ENCODE measurements at places on chromosomes 2 and 18.

GRCh38 chr2:23664066-23664788, 262.7 kb downstream of the ATAD2B start:
- DNase-seq = no peak

DNA sequence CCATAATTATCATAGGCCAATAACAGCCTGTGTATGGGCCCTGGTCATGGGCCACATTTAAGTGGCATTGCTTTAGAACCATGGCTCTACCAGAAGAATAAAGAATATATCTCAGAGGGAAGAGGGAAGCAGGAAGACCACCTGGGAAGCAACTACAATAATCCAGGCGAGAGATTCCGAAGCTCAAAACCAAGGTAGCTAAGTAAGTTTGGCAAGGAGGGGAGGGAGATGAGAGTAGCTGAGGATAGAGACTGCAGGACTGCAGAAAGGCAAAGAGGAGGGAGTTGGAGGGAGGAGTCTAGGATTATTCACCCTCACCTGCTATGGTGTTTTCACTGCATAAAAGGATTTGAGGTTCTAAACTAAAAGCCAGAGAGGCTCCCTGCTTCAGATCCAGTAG, 293.5 kb downstream of the SETBP1 start:
- no peak for DNase-seq

- no peak for DNase-seq
These were observed 178.6 kb downstream of the SEPTIN10 start for GRCh38 chr2:109435066-109435690.

DNA sequence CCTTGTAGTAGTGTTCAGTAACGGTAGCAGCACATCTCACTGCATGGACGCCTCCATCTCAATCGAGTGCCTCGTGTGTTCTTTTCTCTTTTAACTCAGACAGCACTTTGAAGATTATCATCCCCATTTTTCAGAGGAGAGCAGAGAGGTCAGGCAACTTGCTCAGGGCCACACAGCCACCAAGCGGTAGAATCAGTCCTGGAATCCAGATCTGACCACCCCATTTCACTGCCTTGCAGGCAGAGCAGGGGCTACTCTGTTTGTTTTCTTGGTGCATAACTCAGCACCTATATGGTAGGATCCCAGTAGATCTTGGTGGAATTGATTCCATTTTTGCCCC, 129.5 kb downstream of the SMAD7 start:
- no peak for DNase-seq

DNA sequence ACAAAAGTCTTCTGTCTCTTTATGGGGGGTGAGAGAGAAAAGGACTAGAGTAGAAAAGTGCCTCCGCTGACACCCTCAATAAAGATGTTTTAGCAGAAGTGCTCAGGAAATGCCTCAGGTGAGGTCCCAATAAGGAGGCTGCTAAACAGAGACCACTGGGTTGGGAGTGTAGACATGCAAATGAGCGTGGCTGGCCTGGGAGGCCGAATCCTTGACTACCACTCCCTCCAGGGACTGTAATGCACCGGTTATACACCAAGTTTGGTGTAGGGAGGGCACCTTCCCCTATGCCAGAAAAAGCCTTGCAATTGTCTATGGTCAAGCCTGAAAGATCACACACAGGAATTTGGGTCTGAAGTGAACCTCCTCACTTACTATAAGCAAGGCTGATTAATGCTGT, 1.8 kb downstream of the TMX3 start:
- no peak for DNase-seq

- DNase-seq = no peak
These were observed 25.9 kb upstream of the GPR45 start for GRCh38 chr2:105215586-105216192.

- DNase-seq = no peak
These were observed 46.6 kb downstream of the SCN1A start for GRCh38 chr2:166081131-166081632.

DNA sequence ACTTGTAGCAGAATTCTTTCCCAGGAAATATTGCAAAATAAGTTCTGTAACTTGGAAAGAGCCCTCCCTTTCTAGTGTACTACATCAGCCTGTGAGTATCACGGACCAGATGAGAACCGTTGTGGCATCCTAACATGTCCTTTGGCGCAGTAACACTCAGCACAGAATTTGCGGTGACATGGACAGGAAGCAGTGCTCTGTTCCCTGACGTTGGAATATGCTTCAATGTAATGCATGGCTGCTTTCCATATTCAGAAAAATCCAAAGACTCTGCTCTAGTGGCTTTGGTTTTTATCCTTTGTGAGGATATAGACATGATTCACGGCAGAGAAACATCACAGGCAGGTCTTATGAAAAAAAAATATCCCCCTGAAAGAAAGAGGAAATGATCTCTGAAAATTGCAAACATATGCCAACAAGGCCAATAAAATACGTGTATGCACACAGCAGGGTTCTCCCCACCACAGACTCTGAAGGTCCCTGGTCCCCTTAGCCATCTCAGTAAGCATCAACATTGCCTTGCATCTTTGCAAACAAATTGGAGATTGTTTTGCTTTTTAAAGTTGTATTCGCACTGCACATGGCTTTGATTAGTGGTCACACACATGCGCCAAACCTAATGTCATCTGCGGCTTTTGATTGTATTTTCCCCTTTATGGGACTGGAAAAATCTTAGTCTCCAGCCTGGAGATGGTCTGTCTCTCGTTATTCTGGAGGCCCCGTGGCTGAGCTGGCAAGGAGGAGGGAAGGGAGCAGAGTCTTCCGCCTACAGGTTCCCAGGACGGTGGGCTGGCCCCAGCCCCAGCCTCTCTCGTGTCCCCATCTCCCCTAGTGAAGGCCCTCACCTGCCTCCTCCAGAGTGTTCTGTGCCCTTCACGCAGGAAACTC, 122.9 kb downstream of the COPS8 start:
- DNase-seq = no peak

- no peak for DNase-seq
These were observed 134.2 kb upstream of the RND3 start for GRCh38 chr2:150621526-150622213.

DNA sequence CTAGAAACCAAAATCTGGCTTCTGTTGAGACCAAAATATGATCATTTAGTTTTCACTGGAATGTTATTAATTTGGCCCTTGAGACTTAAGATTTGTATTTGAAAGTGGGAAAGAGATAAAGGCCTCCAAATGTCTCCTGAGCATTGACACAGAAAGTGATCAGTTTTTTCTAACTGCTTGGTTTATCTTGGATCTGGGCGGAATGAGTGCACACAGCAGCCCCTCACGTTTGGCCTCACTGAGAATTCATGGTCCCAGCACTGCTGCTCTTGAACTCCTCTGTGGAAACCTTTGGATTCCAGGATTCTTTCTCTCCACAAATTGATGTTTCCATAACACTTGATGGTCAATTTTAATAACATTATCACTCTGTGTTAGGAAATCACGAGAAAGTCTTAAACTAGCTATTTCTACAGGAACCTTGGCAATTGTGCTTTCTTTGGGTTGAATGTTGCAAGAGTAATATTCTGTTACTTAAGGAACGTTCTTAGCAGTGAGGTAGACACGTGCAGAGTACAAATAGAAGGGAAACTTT, 180.3 kb upstream of the BCL2L11 start:
- DNase-seq = no peak

GRCh38 chr2:219106251-219106650, 45.5 kb upstream of the IHH start:
- DNase-seq = no peak

DNA sequence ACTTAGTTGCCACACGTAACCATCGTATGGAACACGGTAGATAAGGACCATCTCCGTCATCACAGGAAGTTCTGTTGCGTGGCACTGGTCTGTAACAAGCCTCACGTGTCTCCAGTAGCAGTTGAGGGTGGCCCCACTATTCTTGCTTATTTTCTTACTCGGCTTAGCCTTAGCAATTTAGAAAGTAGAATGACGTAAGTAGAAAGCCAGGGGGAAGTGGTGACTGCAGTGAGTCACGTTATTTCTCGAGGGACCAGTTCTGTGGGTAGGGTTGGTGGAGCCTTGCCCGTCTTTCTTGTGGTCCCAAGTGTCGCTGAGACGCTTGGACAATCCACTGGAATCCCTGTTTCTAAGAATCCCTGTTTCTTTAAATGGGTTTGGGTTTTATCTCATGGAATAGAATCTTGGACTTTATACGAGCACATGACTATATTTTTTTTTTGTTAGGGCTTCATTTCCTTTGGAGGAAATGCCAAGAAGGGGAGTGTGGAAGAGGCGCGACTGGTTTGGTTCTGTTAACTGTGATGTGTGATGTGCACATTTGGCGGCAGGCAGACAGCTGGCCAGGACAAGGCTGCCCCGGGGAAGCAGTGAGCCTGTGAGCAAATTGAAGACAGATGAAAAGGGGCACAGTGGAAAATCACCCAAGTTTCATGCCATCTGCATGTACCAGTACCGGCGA, 96.2 kb downstream of the CABLES1 start:
- DNase-seq = no peak

- no peak for DNase-seq
These were observed 1308.2 kb upstream of the NRXN1 start for GRCh38 chr2:52340171-52340570.

DNA sequence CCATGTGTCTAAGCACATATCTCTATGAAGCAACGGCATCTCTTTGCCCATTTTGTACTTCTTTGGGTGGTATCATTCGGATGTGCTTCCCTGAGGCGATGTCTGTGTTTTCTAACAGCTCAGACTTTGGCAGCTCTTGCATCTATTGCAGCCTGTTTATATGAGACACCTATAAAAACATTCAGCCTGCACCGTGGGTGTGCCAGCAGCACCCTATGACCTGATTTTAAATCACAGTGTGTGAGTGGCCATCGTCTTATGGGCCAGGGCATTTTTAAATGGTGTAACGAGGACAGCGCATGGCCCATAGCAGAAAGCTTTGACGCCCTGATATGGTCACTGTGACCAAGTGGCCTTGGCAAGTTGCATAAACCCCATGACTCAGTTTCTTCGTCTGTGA, 12.9 kb downstream of the NPAS2 start:
- no peak for DNase-seq

- no peak for DNase-seq
These were observed 9.9 kb downstream of the CCT7 start for GRCh38 chr2:73243884-73244570.

GRCh38 chr2:120990451-120990871, 254.8 kb downstream of the GLI2 start:
- no peak for DNase-seq

- DNase-seq = no peak
These were observed 34.0 kb downstream of the CRIM1 start for GRCh38 chr2:36389577-36389976.

GRCh38 chr2:57906152-57906732, 140.4 kb upstream of the VRK2 start:
- no peak for DNase-seq

DNA sequence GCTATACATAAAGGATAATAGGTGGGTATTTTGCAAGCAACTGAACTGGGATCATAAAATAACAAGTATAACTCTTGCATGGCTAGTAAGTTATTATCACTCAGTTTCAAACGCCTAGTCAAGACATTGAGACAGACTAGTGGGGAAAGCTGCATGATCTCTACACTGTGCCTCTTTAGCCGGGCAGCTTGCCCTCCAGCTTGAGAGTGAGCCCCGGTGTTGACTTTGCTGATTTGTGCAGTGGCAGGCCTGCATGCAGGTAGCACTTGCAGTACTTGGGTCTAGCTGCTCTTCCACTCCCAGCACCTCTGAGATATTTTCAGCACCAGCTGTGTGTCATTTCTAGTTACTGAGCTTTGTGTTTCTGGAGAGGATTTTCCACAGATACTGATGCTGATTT, 118.8 kb upstream of the DAPL1 start:
- no peak for DNase-seq

- no peak for DNase-seq
These were observed 75.4 kb upstream of the REV1 start for GRCh38 chr2:99565227-99565626.

DNA sequence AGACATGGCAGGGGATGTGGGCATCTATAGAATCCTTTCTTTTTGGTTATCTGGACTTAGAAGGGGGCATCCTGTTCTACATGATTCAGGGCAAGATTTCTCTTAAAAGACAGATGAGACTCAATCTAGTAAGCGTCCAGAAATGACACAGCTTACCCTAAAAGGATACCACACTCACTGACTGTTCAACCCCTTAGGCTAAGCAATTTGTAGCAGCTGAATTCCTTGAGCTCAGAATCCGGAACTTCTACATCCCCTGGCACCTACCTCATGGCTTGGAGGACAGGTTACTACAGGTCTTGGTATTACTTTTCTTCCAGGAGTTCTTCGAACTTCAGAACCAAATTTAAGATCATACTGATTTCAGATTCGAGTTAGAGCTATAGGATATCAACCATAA, 138.4 kb downstream of the LAMA3 start:
- no peak for DNase-seq

- no peak for DNase-seq
These were observed 27.7 kb upstream of the MAPRE3 start for GRCh38 chr2:26942543-26943295.

GRCh38 chr2:20796374-20796791, 26.5 kb downstream of the LDAH start:
- no peak for DNase-seq

DNA sequence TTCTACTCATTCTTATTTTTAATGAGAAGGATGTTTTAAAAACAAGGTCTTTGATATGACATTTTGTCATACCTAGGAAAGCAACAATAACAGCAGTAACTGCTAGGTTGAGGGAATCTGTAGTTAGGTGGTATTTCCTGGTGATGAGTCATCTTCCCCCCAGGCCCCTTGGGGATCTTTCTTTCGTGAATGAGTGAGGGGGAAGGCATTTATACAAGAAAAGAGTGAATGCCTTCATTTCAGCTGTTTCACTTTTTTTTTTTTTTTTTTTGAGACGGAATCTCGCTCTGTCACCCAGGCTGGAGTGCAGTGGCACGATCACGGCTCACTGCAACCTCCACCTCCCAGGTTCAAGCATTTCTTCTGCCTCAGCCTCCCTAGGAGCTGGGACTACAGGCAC, 108.6 kb downstream of the MAP4K4 start:
- no peak for DNase-seq

- no peak for DNase-seq
These were observed 392.1 kb downstream of the CDH19 start for GRCh38 chr18:66211749-66212148.

- DNase-seq = no peak
These were observed 111.5 kb upstream of the ZNF236 start for GRCh38 chr18:76710646-76711520.

- DNase-seq = no peak
These were observed 13.2 kb upstream of the DNAJC27 start for GRCh38 chr2:24984912-24985311.

DNA sequence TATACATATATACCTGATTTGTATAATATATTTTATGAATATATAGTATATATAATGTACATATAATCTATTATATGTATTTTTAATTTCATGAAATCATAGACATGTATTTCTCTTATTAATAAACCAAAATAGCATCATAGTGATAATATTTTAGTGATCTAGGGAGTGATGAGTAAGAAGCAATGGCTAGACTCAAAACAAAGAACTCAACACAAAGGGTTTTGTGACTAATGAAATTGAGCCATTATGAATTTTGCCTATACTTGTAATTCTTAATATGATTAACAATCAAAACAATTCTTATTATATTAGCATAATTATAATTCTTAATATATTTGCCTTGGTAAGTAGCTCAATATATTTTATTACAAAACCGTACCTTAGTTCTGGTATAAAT, 1614.1 kb upstream of the TMEFF2 start:
- no peak for DNase-seq

Data from NCI-H1436 treated with DMSO at 0.1 percent for 48 hours (cell line).